ENCODE measurements at places on chromosomes 5 and 9. TPM values are rescaled to one million over a fixed set of nuclear protein-coding genes. Genes with fewer than 3 reads are reported as not detected.

CDC20B gene
- 0.06 TPM for total RNA-seq

FGF18 gene
- total RNA-seq: 0.12 TPM

WWC1 gene
- total RNA-seq: 0.66 TPM

PTCH1 gene
- 0.92 TPM for total RNA-seq

NUTM2F gene
- total RNA-seq: not detected

SARDH gene
- total RNA-seq: 7.4 TPM

SHISAL2B gene
- total RNA-seq: not detected

LCN10 gene
- not detected for total RNA-seq

TMEM215 gene
- total RNA-seq: not detected

TPM2 gene
- total RNA-seq: 805 TPM

C1QTNF2 gene
- 3.9 TPM for total RNA-seq

MEGF9 gene
- total RNA-seq: 25.4 TPM

Data from aortic smooth muscle cell (primary cell).